ENCODE measurements at places on chromosomes 4 and X.
A peak's percentile ranks its signal among the peaks of the same experiment; 100 is the strongest.

- no peak overlapping the region for H3K4me3 ChIP-seq
- no peaks in the 10 kb centered on the region for H3K4me1 ChIP-seq
- H3K27me3 ChIP-seq: no peaks in the 10 kb centered on the region
- H3K27ac ChIP-seq: no peak overlapping the region
These were observed 11.6 kb downstream of the PAGE4 start for GRCh38 chrX:49840679-49841078.

GRCh38 chrX:139932073-139932900 is 566 bp downstream of the ATP11C start:
- peak; percentile 17 for DNase-seq
- H3K4me3 ChIP-seq: peak overlapping the region; percentile 67

DNA sequence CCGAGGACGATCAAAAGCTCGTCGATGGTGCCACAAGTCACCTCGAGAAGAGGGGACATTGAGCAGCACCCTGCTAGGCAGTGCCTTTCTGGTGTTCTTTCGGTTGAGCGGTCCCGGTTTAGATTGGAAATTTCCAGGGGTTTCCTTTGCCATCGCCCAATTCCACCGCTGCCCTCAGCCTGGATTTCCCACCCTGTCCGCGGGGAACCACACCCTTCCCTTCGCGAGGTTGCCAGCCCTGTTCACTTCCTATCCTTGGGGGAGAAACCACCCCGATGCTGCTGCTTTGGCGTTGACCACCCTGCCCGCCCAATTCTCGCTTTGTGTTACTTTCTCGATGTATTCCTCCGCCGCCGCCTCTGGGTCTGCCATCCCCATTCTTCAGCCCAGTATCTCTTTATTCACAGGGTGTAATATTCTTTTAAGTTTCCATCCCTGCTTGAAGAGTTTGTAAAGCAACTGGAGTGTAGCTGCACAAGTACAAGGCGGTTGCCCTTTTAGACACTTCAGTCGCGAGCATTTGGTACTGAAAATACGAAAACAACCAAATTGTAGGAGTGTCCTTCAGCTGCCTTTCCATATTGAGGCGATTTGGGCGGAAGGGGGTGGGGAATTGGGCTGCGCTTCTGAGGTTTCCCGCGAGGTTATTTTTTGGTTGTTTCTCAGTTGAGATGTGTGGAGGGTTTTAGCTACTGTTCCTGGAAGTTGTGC is 1.1 kb downstream of the OGT start:
- H3K27ac ChIP-seq: peak overlapping the region; percentile 83
- H3K36me3 ChIP-seq: no peaks in the 10 kb centered on the region
- peak overlapping the region; percentile 53 for H3K4me3 ChIP-seq
- H3K4me1 ChIP-seq: no peaks in the 10 kb centered on the region

GRCh38 chr4:89358935-89359638 is 51.5 kb upstream of the GPRIN3 start:
- no peak overlapping the region for H3K27ac ChIP-seq
- H3K36me3 ChIP-seq: no peaks in the 10 kb centered on the region
- no peaks in the 10 kb centered on the region for H3K4me1 ChIP-seq
- H3K27me3 ChIP-seq: no peaks in the 10 kb centered on the region

- no peak overlapping the region for H3K4me3 ChIP-seq
- H3K27me3 ChIP-seq: no peaks in the 10 kb centered on the region
- no peaks in the 10 kb centered on the region for H3K36me3 ChIP-seq
- no peak for DNase-seq
- H3K4me1 ChIP-seq: no peaks in the 10 kb centered on the region
These were observed 6.0 kb upstream of the IDS start for GRCh38 chrX:149511081-149511480.

GRCh38 chr4:157075401-157075800 is 549 bp upstream of the GLRB start:
- H3K36me3 ChIP-seq: no peaks in the 10 kb centered on the region
- H3K27me3 ChIP-seq: no peaks in the 10 kb centered on the region
- no peaks in the 10 kb centered on the region for H3K4me1 ChIP-seq

DNA sequence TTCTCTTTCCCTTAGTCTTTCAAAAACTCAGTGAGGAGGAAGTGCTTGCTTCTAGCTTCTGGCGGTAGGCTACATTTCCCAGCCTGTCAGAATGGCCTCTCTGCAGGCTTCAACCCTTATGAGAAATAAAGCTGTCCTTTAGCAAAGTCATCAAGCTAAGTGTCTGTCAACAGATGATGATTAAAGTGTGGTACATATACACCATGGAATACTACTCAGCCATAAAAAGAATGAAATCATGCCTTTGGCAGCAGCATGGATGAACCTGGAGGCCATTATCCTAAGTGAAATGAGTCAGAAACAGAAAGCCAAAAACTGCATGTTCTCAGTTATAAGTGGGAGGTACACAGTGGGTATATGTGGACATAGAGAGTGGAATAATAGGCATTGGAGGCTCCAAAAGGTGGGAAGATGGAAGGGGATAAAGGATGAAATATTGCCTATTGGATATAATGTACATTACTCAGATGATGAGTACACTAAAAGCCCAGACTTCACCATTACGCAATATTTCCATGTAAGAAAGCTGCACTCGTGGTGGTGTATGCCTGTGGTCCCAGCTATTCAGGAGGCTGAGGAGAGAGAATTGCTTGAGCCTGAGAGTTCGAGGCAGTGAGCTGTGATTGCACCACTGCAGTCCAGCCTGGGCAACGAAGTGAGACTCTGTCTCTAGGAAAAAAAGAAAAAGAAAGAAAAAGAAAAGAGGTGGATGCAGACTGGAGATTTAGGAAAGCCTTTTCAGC is 7.9 kb downstream of the TRIM2 start:
- DNase-seq: no peak
- H3K4me1 ChIP-seq: no peaks in the 10 kb centered on the region
- H3K27me3 ChIP-seq: no peaks in the 10 kb centered on the region
- H3K27ac ChIP-seq: no peak overlapping the region
- no peaks in the 10 kb centered on the region for H3K36me3 ChIP-seq

- H3K4me1 ChIP-seq: peaks cover 11% of the 10 kb centered on the region
- DNase-seq: no peak
- no peak overlapping the region for H3K4me3 ChIP-seq
These were observed 22.7 kb downstream of the JADE1 start for GRCh38 chr4:128832243-128832625.

DNA sequence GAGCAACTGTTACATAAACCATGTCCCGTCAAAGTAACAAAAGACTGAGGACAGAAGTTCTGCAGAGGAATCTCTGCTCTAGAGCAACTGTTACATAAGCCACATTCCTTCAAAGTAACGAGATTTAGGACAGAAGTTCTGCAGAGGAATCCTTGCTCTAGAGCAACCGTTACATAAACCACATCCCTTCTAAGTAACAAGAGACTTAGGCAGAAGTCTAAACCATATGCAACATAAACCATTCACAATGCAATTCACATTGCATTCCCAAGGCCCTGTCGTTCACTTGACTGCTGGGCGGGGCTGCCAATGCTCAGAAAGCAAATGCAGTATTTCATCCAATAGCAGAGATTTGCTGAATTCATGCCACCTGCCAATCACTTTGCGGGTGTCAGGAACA is 124.4 kb upstream of the PUDP start:
- H3K27me3 ChIP-seq: no peaks in the 10 kb centered on the region
- no peaks in the 10 kb centered on the region for H3K4me1 ChIP-seq
- no peaks in the 10 kb centered on the region for H3K36me3 ChIP-seq

- H3K27me3 ChIP-seq: no peaks in the 10 kb centered on the region
- no peaks in the 10 kb centered on the region for H3K4me1 ChIP-seq
- no peak overlapping the region for H3K4me3 ChIP-seq
- no peak for DNase-seq
- H3K36me3 ChIP-seq: no peaks in the 10 kb centered on the region
- no peak overlapping the region for H3K27ac ChIP-seq
These were observed 80.5 kb downstream of the STAG2 start for GRCh38 chrX:124042042-124042441.

GRCh38 chr4:153785910-153786721 is 2.8 kb downstream of the SFRP2 start:
- no peak for DNase-seq
- H3K36me3 ChIP-seq: no peaks in the 10 kb centered on the region
- H3K4me1 ChIP-seq: no peaks in the 10 kb centered on the region
- no peak overlapping the region for H3K27ac ChIP-seq
- no peak overlapping the region for H3K4me3 ChIP-seq
- peaks cover 9% of the 10 kb centered on the region for H3K27me3 ChIP-seq

DNA sequence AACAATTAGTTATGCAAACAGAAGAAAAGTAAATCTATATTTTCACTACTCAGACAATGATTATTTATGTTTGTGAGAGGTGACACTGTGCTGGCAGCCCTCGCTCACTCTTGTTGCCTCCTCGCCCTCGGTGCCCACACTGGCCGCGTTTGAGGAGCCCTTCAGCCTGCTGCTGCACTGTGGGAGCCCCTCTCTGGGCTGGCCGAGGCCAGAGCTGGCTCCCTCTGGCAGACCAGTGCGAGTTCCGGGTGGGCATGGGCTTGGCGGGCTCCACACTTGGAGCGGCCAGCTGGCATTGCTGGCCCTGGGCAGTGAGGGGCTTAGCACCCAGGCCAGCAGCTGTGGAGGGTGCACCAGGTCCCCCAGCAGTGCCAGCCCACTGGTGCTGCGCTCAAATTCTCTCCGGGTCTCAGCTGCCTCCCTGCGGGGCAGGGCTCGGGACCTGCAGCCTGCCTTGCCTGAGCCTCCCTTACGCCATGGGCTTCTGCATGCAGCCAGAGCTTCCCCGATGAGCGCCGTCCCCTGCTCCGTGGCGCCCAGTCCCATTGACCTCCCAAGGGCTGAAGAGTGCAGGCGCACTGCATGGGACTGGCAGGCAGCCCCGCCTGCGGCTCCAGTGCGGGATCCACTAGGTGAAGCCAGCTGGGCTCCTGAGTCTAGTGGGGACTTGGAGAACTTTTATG is 902.6 kb downstream of the PDHA2 start:
- H3K36me3 ChIP-seq: no peaks in the 10 kb centered on the region
- H3K4me3 ChIP-seq: no peak overlapping the region
- no peaks in the 10 kb centered on the region for H3K27me3 ChIP-seq

- H3K36me3 ChIP-seq: no peaks in the 10 kb centered on the region
- H3K4me3 ChIP-seq: no peak overlapping the region
- H3K27me3 ChIP-seq: no peaks in the 10 kb centered on the region
These were observed 73.7 kb upstream of the NDST4 start for GRCh38 chr4:115187136-115187535.

DNA sequence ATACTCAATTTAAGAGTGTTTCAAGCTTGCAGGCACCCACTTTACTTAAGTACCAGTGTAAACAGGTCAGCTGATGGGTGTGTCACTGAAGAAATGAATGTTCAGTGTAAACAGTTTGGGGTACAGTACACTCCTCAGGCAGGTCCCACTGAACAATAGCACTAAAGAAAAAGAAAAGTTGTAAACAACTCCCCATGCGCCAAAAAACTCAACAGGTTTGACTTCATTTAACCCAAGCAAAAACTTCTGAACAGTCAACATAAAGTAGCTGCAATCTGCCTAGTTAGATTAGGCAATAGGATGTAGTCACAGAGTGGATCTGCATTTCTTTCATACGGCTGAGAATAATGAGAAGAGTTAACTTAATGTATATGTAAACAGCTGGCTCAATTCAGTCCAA is 93.2 kb downstream of the FAM13A start:
- no peaks in the 10 kb centered on the region for H3K27me3 ChIP-seq
- no peak for DNase-seq
- H3K27ac ChIP-seq: no peak overlapping the region
- no peaks in the 10 kb centered on the region for H3K36me3 ChIP-seq
- no peaks in the 10 kb centered on the region for H3K4me1 ChIP-seq

DNA sequence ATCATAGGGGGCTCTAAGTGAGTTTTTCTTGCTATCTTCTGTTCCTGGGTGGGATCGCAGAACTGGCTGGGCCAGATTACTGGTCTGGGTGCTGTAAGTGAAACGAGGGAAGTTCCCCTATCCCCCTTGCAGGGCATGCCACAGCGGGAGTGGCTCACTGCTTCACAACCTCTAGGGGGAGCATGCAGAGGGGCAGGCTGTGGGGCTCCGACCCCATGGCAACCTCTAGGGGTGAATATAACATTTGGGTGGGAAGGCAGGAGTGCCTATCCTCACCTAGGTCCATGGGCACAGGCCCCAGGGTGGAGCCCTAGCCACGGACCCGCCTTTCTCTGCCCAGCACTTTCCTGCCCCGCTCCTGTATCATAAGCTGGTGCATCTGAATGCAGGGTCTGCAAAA is 1.7 kb upstream of the RRAGB start:
- H3K4me1 ChIP-seq: no peaks in the 10 kb centered on the region
- DNase-seq: no peak
- H3K27ac ChIP-seq: no peak overlapping the region
- H3K27me3 ChIP-seq: no peaks in the 10 kb centered on the region
- no peak overlapping the region for H3K4me3 ChIP-seq
- no peaks in the 10 kb centered on the region for H3K36me3 ChIP-seq
